G401 (cell line): ENCODE measurements at places on chromosomes 1 and 21. TPM values are rescaled to one million over a fixed set of nuclear protein-coding genes. Genes with fewer than 3 reads are reported as not detected.
A peak's percentile ranks its signal among the peaks of the same experiment; 100 is the strongest.

- no peak for DNase-seq
These were observed 458.5 kb upstream of the DEPDC1 start for GRCh38 chr1:68955424-68955823.

DNA sequence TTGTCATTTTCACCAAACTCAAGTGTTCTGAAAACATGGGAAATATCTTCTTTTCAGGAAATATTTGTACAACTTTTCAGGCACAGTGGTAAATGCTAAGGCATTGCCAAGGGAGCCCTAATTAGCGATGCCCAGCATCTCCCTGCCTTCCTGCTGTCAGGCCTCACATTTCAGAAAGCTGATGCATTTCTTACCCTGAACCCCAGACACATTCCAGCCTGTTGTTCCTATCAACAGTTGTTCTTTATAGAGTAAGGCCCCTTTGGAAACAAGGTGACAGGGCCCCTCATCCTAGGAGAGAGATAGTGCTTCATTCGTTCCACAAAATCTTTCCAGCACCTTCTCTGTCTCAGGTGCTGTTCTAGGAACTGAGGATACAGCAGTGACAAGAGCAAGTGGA lies 135.9 kb upstream of the COA6 start:
- no peak for DNase-seq

DNA sequence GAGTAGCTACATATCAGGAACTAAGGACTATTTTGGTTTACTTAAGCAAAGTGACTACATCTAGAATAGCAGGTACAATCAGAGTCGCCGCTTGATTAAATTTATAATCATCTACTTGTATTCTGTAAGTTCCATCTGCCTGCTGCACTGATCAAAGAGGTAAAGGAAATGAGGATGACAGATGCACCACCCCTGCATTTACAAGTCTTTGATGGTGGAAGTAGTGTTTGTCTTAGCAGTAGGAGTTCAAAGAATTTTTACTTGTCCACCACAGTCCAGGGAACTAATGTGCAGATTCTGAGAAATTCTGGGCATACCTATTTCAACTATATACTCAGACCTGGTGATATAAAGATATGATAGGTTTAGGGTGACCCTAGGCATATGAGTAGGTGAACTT lies 184.1 kb upstream of the IVNS1ABP start:
- DNase-seq = no peak

The FAM43B gene
- 0.31 and 1.4 TPM in 2 replicates for total RNA-seq

GRCh38 chr1:36087233-36088123 lies 1.2 kb upstream of the ADPRS start:
- no peak for DNase-seq

The RGS7 gene
- total RNA-seq = not detected in 2 replicates

The LYSMD1 gene
- total RNA-seq = 6.2 and 8.9 TPM in 2 replicates

The OLFML2B gene
- 0.31 TPM in 1 of 2 replicates, not detected in the other for total RNA-seq

GRCh38 chr1:162605225-162605927 lies 26.9 kb upstream of the DDR2 start:
- no peak for DNase-seq

The HYI gene
- 22.3 and 30.1 TPM in 2 replicates for total RNA-seq

- no peak for DNase-seq
These were observed 1010.3 kb downstream of the KCNT2 start for GRCh38 chr1:195597891-195598290.

GRCh38 chr1:181094416-181095212 lies 6.1 kb downstream of the IER5 start:
- DNase-seq = no peak

- DNase-seq = peak; percentile 57
These were observed 77.4 kb downstream of the DMRTB1 start for GRCh38 chr1:53536606-53537005.

- peak; percentile 45 for DNase-seq
These were observed 810 bp downstream of the SLC19A1 start for GRCh38 chr21:45541221-45542039.

DNA sequence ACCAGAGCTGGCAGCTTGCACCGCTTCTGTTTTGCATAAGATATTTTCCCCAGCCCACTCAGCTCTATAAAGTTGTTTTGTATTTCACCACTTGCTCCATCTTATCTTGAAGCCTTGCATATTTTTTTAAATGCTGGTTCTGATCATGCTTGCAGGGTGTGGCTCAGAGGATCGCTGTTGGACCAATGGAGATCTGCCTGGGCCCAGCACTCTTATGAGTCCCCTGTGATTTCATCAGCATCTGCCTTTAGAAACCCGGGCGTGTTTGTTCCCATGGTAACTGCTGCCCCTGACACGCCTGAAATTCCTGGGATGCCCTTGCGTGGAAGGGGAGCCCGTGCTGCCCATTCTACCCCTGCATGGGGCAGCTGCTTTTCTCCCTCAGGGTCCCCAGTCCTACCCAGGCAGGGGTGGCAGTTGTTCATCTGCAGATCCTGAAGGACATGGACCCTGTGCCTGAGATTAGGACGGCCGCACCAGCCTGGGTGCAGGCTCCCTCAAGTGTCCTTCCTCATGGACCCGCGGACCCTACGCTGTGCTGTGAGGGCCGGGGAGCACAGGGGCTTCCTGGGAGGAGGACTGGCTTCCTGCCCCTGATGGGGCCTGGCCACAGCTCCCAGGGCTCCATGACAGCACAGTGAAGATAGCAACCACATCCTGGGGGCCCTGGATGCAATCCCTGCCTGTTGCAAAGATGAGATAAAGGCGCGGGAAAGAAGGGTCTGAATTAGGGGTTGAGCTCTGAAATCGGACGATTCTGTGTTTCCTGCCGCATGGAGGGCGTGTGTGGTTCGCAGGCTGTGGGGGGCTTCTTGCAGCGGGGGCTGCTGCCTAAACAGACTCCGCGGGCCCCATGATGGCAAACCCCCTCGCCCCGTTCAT lies 226.5 kb downstream of the SDCCAG8 start:
- peak; percentile 70 for DNase-seq

DNA sequence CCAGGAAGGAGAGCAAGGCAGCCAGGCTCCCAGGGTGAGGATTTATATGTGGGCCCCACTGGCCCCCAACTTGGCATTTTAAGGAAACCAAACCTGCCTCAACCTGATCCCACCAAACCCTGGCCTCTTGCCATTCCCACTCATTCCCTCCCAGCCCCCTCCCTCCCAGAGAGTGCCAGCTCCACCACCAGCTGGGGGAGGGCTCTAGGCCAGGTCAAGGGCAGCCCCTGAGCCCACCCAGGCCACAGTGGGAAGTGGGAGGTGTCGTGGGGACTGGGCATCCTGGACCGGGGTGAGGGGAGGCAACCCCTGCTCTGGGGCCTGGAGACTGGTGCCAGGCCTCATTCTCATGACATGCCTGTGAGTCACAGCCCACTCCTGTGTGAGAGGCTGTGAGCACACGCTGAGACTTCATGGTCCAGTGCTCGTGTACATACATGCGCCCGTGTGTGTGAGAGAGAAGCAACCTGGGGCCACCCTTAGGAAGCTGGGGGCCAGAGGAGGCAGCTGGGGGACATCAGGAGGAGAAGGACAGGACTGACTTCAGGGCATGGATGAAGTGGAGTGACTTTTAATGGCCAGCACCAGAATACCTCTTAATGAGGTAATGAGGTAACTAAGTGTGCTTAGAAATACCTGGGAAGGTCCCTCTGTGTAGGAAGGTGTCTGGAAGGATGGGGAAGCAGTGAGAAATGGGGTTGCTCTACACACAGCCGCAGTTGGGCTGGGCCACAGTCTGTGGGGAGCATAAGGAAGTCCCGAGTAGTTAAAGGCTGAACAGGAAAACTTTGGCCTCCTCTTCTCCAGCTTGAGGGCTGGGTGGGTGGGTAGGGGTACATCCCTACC lies at the start of gene S100A2:
TSS of gene S100A2 (minus strand) at position 316 of the 846 bp plus-strand sequence. CDS start 1,967 bp downstream, outside the sequence.
- DNase-seq = no peak

- DNase-seq = no peak
These were observed 8.9 kb downstream of the SDCCAG8 start for GRCh38 chr1:243264717-243265116.

The LY9 gene
- not detected in 2 replicates for total RNA-seq

DNA sequence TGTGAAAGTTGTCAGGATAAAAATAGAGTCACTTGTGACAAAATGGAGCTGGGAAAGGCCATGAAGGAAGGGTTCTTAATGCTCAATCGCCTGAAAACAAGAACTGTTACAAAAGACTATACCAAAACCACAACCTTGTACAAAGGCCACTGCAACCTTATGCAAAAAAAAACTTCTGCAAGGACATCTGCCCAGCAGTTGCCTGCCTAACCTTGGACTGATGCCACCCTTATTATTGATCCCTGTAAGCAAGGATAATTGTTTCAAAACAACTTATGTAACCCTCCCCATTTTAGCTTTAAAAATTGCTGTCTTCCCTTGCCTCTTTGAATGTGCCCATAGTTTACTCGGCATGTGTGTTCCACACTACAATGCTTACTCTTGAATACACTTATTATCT lies 5.7 kb downstream of the ALG14 start:
- DNase-seq = no peak

The LIN28A gene
- 77.8 and 94.7 TPM in 2 replicates for total RNA-seq

- DNase-seq = no peak
These were observed 34.9 kb downstream of the CHML start for GRCh38 chr1:241605146-241605805.

The SPATA21 gene
- not detected in 2 replicates for total RNA-seq

The HSPB7 gene
- total RNA-seq = 3.2 and 7.1 TPM in 2 replicates

GRCh38 chr21:29418813-29419212 lies 120.1 kb downstream of the BACH1 start:
- DNase-seq = no peak
